ENCODE measurements at places on chromosomes 16 and 17.

DNA sequence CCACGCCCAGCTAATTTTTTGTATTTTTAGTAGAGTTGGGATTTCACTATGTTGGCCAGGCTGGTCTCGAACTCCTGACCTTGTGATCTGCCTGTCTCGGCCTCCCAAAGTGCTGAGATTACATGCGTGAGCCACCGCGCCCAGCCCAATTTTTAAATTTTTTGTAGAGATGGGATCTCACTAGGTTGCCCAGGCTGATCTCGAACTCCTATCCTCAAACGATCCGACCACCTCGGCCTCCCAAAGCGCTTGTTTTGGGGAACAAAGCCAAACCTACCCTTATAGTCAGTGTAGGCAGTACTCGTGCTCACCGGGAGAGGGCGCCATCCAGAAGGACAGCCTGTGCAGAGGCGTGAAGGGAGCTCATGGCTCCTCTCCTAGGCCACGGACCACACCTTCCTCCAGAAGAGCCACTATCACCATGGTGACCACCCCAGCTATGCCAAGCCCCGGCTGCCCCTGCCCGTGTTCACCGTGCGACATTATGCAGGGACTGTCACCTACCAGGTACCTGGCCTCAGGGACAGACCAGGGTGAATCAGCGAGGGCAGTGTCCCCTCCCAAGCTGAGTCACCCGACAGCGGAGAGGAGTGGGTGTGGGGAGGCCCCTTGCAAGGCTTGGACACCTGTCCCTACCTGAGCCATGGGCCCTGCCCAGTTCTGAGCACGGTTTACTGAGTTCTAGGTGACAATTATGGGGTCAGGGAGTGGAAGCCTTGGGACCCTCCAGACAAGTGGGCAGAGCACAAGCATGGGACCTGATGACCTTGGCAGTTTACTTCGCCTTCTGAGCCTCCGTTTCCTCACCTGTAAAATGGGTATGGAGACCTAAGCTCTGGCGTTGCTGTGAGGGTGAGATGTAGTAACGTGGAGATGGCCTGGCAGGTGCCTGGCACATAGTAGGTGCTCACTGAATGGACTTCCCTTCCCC, 13.7 kb downstream of the MYO15B start:
- DNase-seq = no peak

- no peak for DNase-seq
Measured at GRCh38 chr16:57966986-57967385, 3.9 kb downstream of the CNGB1 start.

- DNase-seq = no peak
Measured at GRCh38 chr17:41863074-41863848, 2.0 kb downstream of the KLHL11 start.

DNA sequence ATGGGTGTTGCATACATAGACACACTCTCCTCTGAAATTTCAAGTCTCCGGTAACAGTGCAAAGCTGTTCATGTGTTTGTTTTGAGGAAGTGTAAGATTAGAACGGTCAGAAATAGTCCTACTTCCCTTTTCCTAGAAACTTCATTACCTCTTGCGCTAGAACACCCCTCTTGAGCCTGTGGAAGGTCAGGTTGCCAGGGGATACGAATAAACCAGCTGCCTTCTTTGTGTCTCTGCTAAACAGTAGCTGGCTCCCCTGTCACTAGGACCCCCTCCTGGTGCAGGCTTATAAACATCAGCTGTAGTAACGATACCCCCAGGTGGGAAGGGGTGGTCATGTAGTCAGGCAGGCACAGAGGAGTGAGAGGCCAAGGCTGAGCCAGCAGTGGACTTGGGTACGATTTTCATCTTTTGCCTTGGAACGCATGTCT, 113.4 kb upstream of the RCVRN start:
- no peak for DNase-seq

- no peak for DNase-seq
Measured at GRCh38 chr17:37069087-37069486, 120.3 kb downstream of the AATF start.

DNA sequence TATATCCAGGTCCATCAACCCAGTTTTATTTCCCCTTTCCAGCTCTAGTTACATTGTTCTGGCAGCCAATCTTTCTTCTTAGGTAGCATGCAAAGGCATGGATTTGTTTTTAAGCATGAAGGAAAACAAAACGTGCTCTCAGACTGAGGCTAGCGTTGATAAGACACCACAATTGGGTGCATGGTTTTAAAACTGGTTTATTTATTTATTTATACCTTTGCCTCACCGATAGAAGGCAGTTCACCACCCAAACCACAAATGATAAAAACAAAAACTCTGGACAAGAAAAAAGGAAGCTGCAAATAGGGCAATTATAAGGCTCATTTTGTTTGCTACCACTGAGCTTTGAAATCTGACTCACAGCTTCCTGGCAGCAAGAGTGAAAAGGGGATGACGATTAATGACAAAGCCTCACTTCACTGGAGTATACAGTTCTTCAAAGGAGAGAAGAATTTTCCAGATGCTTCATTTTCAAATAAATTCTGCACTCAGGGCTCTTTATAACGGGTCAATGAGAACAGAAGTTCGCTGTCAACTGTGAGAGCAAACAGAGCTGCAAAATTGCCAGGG, 278.4 kb upstream of the IRX5 start:
- DNase-seq = no peak

- no peak for DNase-seq
Measured at GRCh38 chr17:80422981-80423380, 8.0 kb downstream of the ENDOV start.

DNA sequence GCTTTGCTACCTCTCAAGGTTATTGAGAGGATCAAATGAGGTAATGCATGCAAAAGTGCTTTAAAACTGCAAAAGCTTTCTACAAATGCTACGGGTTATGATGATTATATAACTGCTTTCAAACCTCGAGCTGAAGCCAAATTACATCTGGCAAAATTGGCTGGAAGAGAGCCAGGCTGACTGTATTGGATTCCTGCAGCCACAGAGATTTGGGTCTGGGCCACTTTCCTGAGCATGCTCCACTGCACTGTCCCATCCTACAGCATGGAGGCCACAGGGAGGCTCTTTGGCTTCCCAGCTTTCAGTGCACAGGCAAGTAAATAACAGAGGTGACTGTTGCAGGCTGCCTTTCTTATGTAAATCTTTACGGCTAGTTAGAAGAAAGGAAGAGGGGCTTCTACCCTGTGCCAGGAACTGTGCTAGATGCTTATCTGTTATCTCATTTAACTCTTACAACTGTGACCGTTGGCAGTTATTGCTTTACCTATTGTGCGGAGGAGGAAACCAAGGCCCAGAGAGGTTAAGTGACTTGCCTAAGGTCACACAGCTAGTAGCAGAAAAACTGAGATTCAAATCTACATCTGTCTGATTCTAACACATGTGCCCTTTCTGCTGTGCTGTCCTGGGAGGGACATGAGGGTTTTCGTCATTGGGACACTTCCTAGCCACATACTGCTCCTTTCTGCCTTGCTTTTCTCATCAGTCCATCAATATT, 121.8 kb downstream of the SPACA3 start:
- DNase-seq = no peak

- no peak for DNase-seq
Measured at GRCh38 chr16:15897834-15898254, 9.4 kb upstream of the CEP20 start.

DNA sequence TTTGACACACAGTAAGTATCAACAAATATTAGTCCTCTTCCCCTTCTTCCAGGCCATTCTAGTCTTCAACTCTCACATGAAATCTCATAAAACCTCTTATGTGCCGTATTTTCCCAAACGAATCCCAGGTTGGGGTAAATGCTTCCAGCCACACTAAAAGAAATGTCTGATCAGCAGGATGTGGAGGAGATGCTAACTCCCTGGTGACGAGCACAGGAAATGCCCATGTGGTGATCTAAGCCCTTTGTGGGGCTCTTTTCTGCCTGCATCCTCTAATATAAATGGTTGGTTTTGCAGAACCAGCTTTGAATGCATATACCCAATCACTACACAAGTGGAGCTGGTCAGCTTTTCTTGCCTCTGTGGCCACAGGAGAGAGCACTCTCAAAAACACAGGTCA, 498.2 kb upstream of the ERCC4 start:
- no peak for DNase-seq

- no peak for DNase-seq
Measured at GRCh38 chr16:19283637-19284036, 1.9 kb upstream of the CLEC19A start.

- no peak for DNase-seq
Measured at GRCh38 chr17:7652388-7653356, 1.9 kb downstream of the ATP1B2 start.

- no peak for DNase-seq
Measured at GRCh38 chr16:85361441-85362118, 249.3 kb upstream of the CIBAR2 start.

DNA sequence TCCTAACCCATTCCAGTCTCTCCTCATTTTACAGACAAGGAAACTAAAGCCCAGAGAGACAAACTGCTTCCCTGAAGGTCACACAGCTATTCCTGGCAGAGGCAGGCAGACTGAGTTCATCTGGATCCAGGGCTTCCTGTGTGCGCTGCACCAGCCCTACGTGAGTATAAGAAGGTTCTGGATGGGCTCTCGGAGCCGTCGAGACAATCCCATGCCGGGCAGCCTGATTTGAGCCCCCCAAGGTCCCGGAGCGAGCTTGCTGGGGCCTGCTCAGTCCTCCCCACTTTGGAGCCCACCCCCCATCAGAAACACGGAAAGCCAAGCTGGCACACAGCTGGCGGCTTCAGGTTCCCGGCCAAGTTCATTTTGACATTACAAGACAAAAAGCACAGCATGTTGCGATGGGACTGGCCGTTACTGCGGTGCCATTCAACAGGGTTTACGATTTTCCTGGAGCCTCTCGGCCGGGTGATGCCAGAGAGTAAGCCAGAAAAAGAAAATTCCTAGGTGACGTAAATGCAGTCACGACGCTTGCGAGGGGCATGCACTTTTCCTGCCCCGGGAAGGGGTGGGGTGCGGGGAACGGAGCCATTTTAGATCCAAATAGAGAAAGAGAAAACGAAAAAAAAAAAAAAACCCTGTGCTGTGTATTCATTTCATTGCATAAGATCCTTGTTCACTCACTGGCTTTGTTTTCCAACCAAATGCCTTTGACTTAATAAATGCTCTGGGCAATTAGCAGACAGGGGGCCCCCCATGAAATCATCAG, 167.1 kb upstream of the FOXF1 start:
- no peak for DNase-seq
